ENCODE measurements at places on chromosomes 5 and 9.

DNA sequence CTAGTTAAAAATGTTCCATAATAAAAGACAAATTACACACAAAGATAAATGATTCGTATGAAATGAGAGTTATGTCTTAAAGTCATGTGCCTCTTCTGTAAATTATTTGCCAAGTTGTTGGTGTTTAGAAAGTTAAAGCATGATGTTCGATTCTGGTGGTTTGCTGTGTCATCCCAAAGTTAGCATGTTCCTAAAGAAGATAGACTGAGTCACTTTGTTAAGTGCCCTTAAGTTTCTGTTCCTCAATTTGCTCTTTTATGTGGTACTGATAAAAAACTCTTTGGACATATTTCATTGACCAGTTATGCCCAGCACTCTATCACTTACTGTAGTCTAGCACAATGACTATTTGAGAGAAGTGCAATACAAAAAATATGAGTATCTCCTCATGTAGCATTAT, 366.9 kb upstream of the ZNF608 start:
- no peak for DNase-seq

- DNase-seq = no peak
Observed at GRCh38 chr9:115910959-115911358, 242.6 kb upstream of the PAPPA start.

GRCh38 chr9:107483666-107484065, 5.9 kb downstream of the KLF4 start:
- no peak for DNase-seq

- DNase-seq = no peak
Observed at GRCh38 chr9:353077-353476, 138.4 kb downstream of the DOCK8 start.

Measured in stimulated activated CD4-positive, alpha-beta T cell treated with anti-CD3 and anti-CD28 coated beads, TNF-alpha, amount 100 ng/mL, for 48 hours (primary cell).